ENCODE measurements at places on chromosomes 2 and 18.

DNA sequence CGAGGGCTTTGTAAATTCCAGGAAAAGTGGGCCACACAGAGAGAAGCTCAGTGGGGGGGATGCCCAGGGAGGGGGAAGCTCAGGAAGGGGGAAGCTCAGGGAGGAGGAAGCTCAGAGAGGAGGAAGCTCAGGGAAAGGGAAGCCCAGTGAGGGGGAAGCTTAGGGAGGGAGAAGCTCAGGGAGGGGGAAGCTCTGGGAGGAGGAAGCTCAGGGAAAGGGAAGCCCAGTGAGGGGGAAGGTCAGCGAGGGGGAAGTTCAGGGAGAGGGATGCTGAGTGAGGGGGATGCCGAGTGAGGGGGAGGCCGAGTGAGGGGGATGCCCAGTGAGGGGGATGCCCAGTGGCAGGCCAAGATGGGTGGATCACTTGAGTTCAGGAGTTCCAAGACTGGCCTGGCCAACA is 821 bp upstream of the CHRNG start:
- DNase-seq, result no peak

DNA sequence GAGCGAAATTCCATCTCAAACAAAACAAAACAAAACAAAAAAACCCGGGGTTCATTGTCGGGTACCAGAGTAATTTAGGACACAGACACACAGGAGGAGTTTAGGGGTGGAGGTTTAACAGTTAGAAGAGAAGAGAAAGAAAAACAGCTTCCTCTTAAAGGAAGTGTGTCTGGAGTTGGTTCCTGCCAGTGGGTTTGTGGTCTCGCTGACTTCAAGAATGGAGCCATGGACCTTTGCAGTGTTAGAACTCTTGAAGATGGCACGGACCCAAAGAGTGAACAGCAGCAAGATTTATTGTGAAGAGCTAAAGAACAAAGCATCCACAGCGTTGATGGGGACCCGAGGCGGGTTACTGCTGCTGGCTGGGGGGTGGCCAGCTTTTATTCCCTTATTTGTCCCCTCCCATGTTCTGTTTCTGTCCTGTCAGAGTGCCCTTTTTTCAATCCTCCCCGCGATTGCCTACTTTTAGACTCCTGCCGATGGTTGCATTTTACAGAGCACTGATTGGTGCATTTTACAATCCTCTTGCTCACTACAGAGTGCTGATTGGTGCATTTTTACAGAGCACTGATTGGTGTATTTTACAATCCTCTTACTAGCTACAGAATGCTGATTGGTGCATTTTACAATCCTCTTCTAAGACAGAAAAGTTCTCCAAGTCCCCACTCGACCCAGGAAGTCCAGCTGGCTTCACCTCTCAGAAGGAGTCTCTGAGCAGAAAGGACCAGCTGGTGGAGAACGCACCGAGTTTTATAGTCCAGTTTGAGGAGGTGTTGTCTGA is 28.7 kb upstream of the ATP8B1 start:
- DNase-seq, result no peak

DNA sequence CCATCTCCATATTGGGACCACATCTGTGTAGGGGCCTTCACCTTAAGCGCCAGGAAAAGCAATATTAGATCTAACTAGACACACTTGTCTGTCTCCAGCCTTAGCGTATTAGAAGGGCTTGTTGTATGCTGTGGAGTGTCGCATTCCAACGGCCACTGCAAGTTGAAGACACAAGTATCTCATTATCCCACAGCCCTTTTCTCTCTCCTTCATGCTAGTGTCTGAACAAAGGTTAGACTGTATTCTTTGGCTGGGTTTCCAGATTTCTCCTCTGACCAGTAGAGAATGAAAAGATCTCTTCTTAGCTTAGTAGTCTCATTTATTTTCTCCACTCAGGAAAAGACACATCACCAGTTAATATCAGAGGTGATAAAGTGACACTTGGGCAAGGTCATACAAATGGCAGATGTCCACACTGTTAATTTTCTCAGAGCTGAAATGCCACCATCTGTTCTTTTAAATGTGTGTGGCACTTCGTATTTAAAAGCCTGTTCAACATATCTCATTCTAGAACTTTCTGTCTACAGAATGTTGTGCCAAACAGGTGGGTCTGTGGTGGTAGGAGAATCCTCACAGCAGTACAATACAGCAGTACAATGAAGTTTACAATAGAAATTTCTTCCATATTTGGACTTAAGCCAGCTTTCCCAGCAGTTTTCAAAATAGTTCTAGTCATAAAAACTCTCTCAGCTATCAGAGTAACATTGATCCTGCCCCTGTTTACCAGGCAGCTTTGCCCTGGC is 94.0 kb upstream of the ITGA6 start:
- no peak for DNase-seq

GRCh38 chr2:121363632-121364420 is 78.8 kb upstream of the TFCP2L1 start:
- no peak for DNase-seq

DNA sequence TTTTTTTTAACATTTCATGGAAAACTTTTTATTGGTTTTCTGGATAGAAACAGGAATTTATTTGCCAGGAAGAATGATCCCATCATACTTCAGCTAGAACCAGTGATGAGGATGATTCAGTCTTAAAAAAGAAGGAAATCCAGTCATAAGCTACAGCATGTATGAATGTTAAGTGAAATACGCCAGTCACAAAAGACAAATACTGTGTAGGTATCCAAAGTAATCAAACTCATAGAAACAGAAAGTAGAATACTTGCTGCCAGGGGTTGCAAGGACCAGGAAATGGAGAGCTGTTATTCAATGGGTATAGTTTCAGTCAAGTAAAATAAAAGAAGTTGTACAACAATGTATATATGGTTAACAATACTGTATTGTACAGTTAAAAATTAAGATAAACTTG is 21.3 kb downstream of the PSME4 start:
- DNase-seq, result no peak

GRCh38 chr2:195686564-195686963 is 29.5 kb downstream of the SLC39A10 start:
- DNase-seq, result no peak

DNA sequence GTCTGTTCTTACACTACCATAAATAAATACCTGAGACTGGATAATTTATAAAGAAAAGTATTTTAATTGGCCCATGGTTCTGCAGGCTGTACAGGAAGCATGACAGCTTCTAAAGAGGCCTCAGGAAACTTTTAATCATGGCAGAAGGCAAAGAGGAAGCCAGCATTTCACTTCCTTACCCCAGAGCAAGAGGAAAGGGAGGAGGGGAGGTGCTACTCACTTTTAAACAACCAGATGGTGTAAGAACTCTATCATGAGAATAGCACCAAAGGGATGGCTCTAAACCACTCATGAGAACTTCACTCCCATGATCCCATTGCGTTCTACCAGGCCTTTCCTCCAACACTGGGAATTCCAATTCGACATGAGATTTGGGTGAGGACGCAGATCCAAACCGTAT is 344.4 kb upstream of the SLC39A10 start:
- DNase-seq, result no peak

GRCh38 chr18:62545098-62545497 is 22.3 kb downstream of the ZCCHC2 start:
- DNase-seq, result no peak

- no peak for DNase-seq
Observed at GRCh38 chr18:12476955-12477354, 69.2 kb downstream of the PRELID3A start.

DNA sequence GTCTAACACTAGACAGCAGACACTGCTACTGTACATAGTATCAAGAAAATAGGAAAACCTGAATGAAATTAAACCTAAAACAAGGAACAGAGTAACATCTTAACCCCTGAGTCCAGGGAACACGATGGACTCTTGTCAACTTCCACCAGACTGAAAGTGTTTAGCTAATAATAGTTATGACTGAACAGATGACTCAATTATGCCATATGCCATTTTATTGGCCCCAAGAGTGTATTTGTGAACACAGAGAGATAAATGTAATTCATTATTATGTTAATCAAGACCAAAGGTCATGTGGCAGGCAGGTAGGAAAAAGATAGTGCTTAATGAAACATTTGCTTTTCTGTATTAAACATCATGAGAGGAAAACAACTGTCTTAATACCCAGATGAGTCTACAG is 58.0 kb downstream of the NYAP2 start:
- DNase-seq, result no peak

GRCh38 chr2:234874347-234875046 is 77.3 kb upstream of the SH3BP4 start:
- no peak for DNase-seq

DNA sequence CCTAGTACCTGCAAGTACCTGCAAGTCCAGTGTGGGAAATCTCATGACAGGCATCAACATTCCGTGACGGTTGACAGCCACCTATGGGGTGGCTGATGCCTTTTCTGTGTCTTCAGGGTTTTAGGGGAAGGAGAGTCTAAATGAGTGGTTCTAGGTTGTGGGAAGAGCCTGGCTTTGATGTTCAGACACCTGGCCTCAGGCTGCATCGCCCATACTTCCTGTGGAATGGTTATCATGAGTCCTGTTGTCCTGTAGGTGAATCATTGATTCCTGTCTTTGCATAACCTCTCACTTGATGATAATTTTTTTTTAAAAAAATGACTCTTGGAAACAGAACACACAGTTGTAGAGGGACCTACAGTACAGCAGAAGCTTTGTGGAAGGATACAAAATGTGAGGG is 108.9 kb downstream of the NEDD4L start:
- no peak for DNase-seq

- no peak for DNase-seq
Observed at GRCh38 chr2:8000870-8001269, 681.0 kb upstream of the ID2 start.

DNA sequence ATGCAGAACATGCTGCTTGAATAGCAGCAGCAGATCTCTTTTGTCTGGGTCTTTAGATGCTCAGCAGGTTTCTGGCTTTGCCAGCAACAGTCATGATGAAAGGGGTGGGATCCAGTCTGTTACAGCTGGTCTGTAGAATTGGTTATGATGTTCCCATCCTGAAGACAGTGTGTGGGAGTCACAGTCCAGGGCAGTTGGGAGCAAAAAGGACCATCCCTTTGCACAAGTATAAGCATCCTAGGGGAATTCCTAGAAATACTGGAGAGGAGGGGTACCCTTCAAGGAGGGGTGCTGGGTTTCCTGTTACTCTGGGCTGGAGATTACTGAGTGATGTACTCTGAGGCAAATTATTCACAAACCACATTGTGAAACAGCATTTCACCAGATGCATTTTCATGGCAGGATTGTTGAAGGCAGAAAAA is 119.9 kb upstream of the RND3 start:
- no peak for DNase-seq

DNA sequence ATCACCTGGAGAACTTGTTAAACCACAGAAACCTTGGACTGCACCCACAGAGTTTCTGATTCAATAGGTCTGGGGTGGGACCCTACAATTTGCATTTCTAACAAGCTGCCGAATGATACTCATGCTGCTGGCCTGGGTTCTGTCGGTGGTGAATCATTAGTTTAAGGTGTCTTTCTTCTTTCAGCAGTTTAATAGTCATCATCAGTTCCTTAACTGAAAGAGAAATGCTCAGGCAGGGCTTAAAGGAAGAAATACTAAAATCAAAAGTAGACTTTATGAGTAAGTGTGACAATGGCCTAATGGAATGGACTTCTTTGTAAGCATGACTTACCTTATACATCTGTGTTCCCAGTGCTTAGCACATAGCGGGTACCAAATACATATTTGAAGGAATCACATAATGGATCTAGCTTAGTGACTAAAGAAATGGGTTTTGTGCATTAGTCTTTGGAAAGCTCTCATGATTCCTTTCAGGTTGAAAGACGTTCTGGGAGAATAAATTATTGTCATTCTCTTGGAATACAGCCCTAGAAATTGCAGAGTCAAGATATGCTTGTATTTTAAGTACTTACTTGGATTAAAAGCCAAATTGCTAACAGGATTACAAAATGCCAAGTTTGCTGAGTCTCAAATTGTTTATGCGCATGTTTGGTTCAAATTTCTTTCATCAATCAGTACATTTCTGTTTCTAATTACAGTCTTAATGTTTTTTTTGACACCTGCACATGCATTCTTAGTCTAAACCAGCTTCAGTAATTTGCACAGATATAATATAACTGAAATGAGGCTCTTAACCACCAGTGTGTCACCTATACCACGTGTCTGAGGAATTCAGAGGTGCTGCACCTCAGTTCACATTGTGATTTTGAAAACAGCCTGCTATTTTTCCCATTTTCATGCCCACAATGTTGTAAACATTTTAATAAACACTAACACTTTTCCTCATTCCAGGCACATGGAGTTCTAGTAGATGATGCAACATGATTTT is 220.3 kb upstream of the NRP2 start:
- no peak for DNase-seq

GRCh38 chr18:7221424-7222155 is 9.3 kb upstream of the LRRC30 start:
- no peak for DNase-seq

DNA sequence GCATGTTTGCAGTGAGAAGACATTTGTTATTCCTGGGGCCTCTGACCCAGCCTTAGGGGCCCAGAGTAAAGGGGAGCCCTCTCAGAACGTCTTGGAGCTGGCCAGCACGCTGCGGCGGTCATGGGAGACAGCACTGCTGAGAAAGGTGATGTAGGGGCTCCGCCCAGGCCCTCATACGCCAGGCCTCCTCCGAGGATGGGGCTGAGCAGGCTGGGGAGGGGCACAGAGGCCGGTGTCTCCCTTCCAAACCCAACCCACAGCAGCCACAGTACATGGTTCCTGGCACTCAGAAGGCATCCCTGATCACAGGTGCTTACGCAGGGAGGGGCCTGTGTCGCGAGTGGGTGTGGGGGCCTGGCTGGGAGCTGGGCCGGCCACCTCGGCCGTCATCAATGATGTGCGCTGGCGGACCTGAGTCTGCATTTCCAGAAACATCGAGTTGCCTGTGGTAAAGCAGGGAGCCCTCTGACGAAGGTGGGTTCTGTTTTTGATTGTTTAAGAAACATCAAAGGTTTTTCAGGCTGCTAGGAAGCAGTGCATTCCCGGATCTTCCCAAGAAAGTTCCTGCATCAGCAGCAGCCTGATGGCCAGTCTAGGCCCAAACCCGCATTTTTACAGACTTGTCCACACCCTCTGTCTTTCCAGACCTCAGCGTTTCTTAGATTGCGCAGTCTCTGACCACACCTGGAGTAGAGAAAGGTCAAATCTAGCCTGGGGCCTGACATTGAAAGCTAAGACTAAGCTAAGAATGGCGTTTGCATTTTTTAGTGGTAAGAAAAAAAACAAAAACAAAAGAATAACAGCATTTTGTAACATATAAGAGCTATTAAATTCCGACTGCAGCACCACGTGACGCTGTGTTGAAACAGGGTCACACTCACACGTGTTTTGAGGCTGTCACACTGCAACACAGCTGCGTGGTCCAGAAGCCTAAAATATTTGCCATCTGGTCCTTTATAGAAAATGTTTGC is 51.2 kb upstream of the PXDN start:
- DNase-seq, result no peak
